ENCODE measurements at places on chromosomes 5 and 9. TPM values are rescaled to one million over a fixed set of nuclear protein-coding genes. Genes with fewer than 3 reads are reported as not detected.

The VDAC1 gene
- 397 TPM for total RNA-seq

The FOXD4L4 gene
- not detected for total RNA-seq

The LRRC19 gene
- not detected for total RNA-seq

The PLPPR1 gene
- not detected for total RNA-seq

The F2R gene
- total RNA-seq: 52.0 TPM

The GNE gene
- 11.3 TPM for total RNA-seq

The PTCD2 gene
- 10.2 TPM for total RNA-seq

The ESM1 gene
- total RNA-seq: not detected

The NTMT1 gene
- 101 TPM for total RNA-seq

The SLC34A1 gene
- not detected for total RNA-seq

The PALM2AKAP2 gene
- 0.06 TPM for total RNA-seq

The RANBP3L gene
- total RNA-seq: not detected

The CCDC180 gene
- total RNA-seq: 0.75 TPM

The MELK gene
- total RNA-seq: 71.3 TPM

The PCDHB3 gene
- total RNA-seq: not detected

The GALNT12 gene
- total RNA-seq: 4.9 TPM

The IFNK gene
- total RNA-seq: not detected
